Stimulated activated CD4-positive, alpha-beta T cell treated with anti-CD3 and anti-CD28 coated beads, Interleukin-1b, Interleukin-23, amount 100 ng/mL, for 4 hours (primary cell): ENCODE measurements at places on chromosomes 12 and 14.

DNA sequence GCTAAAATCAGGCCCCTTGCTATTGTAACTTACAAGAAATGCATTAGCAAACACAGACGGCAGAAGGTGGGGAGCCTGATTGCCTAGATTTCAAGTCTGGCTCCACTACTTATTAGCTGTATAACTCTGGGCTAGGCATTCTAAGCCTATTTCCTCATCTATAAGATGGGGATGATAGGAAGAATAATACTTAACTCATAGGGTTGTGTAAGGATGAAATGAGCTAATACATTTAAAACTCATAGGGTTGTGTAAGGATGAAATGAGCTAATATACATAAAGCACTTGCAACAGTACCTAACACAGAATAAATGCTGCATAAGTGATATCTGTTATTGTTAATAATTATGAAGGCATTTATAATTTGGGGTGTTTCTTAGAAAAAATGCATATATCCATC is 60.1 kb upstream of the DIO2 start:
- DNase-seq, result no peak

GRCh38 chr12:119326341-119326740 is 8.2 kb upstream of the CCDC60 start:
- no peak for DNase-seq

- DNase-seq, result no peak
These were observed 25.8 kb downstream of the ACADS start for GRCh38 chr12:120751389-120751788.

- DNase-seq, result no peak
These were observed 40.0 kb downstream of the MYBPC1 start for GRCh38 chr12:101634724-101635123.

DNA sequence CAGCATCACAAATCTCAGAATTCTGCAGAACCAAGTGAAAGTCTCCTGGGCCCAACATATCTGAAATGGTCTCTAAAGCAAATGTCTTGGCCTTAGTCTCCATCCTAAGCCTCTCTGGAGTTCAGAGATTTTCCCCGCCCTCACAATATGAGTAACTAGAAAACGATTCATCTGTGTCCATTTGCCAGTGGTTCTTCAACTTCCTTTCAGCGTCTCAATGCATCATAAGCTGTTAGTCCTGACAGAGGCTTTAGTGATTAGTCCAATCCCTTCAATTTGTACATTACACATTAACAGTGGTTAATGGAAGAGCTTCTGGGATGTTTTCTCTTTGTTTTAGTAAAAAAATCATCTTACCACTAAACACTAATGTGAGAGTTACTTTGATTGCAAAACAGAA is 17.4 kb downstream of the NPC2 start:
- no peak for DNase-seq

GRCh38 chr12:70643939-70644338 is 6.7 kb upstream of the PTPRB start:
- DNase-seq, result no peak

DNA sequence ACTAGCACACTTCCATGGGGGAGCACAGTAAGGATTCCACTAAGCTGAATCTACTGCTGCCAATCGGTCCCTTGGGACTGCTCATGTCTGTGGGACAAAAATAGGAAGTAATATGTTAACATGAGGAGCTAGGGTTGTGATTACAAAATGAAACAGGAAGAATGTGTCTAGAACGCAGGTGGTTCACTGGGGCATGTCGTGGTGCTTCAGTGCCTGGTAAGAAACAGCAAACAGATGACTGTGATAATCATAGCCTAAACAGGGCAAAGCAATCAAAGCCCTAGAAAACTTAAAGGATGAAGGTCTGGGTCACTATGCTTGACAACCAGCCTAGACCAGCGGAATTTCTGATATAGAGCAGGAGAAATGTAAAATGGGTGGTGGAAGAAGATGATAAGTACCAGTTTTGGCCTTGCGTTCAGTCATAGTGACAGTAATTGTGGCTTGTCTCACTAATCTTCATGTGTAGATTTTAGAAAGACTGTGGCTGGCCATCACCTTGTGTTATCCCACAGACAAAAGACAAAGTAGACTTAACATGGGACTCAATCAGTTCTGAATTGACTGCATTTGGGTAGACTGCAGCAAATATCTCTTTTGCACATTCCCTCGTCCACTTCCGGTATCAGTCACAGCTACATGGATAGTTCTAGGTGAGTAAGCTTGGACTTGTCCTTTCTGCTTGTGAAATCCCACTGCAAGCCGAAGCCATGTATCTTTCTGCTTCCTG is 51.4 kb downstream of the WASHC3 start:
- no peak for DNase-seq

GRCh38 chr14:66745078-66745477 is 237.1 kb downstream of the GPHN start:
- DNase-seq, result no peak

DNA sequence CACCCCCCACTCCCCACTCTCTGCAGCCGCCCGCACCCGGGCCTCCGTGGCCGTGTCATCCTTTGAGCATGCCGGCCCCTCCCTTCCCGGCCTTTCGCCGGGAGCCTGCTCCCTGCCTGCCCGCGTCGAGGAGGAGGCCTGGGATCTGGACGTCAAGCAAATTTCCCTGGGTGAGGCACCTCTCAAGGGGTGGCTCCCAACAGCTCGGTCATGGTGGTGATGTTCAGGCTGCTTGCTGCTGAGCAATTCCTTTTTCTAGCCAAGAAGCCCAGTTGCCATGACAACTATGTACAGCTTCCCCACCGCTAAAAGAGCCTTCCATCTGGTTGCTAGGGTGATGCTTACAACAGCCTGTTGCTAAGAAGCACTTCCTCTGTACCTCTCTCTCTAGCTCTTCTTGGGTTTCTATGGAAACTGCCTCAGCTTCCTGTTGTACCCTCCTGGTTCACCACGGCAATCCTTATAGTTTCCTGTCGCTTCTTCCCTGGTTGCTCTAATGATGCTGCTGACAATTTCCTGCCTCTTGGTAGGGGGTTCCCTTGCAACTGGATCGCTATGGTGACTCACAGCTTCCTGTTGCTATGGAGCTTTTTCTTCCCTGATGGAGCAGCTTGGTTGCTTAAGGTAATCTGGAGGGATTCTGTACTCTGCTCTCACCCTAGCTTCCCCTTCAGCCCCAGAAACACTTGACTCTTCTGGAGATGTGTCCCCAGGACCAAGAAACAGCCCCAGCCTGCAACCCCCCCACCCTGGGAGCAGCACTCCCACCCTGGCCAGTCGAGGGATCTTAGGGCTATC is 11.0 kb downstream of the ZNF219 start:
- no peak for DNase-seq

DNA sequence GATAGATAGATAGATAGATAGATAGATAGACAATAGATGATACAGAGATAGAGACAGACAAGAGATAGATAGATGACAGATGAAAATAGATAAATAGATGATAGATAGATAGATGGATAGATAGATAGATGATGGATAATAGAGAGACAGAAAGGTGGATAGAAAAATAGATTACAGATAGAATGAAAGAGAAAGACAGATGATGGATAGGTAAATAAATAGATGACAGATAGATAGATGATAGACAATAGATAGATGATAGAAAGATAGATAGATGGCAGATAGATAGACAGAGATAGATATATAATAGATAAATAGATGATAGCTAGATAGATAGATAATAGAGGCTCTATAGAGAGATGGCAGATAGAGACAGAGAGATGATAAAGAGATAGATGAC is 523.0 kb downstream of the BCL11B start:
- DNase-seq, result no peak

DNA sequence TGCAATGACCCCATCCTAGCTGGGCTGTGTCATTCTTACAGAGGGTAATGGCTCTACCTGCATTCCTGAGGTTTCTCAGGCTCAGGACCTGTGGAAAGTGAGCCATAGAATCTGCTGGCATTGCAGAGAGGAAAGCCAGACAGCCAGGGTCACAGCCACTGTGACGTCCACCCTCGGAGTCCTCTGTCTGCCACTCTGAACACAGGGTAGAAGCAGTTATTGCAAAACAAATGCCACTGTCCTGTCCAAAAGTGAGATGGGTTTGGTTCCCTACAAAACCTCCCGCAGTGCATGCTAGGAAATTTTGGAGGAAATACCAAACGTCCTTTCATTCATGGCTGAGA is 37.8 kb downstream of the TNFAIP2 start:
- DNase-seq, result no peak
